ENCODE measurements at places on chromosomes 2 and 18. TPM values are rescaled to one million over a fixed set of nuclear protein-coding genes. Genes with fewer than 3 reads are reported as not detected.

GRCh38 chr2:127857265-127857808, 618 bp downstream of the POLR2D start:
- no peak for DNase-seq

DNA sequence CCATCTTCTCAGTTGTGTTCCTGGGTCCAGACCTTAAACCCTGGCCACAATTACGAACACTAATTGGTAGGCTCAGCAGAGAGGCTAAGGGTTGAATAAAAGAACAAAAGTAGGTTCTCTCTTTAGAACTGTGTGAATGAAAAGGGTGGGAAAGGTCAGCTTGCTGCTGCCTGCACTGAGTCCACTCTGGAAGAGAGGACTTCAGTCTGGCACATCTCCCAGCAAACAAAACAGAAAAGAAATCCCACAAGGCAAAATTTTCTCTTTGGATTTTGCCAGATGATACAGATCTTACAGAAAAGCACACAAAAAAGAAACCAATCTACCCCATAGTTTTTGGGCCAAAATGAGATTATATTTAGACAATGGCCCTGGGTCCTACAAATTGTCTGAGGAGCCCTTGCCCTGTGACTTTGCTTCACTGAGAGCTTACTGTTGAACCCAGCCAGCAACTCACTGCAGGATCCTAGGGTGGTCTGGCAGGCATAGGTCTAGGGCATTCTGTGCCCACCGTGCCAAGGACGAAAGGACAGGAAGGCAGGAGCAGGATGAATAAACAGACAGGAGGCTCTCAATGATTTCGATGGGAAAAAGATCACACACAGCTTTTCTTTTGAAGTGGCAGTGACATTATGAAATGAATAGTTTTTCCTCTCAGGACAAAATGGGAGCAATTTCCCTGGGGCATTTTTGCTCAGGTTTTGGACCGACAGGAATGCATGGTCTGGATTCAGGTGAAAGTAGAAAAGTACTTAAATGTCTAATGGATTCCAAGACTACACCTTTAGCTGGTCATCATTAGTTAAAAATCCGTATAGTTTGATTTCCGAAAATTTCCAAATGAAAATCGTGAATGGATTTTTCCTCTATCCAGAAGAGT, 68.4 kb upstream of the STAM2 start:
- no peak for DNase-seq

DNA sequence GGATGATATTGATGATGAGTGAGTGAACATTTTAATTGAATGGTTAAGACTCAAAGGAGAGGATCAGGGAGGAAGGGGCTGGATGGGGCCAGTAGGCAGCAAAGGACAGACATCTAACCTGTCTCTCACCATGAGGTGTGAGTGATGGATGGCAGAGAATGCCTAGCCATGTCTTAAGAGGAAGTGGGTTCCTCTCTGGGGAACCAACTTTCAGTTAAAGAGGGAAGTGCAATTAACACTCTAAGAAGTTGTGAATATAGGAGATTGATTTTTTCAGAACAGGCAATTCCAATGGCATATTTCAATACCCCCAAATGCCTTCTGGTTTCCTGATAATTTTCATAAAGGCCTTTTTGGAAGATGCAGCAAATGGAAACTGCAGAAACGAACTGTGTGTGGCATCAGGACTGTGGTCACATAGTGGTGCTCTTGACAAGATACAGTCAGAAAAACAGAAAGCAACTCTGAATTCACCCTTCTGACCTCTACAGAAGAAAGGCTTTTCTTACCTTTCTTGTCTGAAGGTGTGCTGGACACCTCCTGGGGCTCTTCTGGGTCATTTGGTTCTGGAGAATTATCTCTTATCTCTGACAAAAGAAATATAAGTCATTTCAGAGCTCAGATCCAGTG, 10.2 kb downstream of the SP110 start:
- DNase-seq = no peak

- DNase-seq = no peak
Measured at GRCh38 chr2:201361078-201361733, 4.1 kb upstream of the FLACC1 start.

DNA sequence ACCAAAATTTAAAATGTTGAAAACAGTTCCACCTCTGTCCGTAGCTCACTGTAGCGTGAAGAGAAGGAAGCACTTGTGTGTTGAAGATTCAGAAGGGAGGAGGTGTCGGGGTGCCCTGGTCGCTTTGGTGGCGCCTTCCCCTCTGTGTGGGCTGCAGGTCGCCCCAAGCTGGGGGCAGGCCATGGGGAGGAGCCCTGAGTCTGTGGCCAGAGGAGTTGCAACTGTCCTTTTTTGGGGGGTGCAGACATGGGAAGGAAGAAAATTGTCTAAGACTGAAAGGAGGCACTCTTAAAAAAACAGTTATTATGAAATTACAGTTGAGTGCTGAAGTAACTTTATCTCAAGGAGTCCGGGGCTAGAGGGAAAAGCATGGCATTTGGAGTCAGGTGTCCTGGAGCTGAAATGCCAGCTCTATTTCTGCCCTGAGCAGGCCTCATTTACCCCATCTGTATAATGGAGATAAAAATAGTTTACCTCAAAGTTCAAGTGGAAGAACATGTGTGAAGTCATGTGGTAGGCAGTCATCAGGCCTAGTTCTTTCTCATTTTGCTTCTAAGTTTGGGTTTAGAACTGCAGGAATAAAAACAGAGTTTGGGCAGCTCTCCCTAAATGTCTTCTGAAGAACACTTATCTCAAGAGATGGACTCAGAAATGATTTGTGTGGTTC, 82.1 kb downstream of the RNF144A start:
- DNase-seq = no peak

DNA sequence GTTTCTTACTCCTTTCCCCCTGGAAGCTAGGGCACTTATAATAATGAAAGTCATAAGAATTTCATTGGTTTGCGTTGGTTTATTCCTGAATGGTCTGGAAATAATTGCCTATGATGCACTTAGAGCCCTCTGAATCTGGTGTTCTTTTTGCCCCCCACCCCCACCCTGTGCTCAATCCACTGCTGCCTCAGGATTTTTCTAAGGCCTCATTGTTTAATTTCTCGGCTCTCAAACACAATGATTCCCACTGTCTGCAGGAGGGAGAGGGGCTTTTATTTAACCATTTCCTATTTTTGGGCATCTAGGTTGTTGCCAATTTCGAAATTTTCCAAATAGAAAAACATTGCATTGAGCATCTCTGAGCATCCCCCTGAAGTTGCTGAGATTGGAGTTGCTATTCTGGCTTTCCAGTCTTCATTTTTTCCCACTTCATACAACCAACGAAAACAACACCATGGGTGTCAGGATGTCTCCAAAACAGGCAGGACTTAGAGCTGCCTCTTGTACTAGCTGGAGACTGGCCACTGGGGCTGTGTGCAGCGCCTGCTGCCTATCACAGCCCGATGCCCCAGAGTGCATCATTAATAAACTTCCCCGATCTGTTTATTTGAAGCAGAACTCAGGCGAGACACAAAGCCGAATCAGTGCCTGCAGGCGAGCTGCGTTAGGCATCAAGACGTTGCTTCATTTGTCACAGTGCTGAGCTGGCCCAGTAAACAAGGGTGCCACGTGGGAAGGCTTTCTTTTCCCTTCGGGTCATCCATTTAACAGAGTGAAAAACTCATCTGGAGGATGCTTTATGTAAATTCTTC, 1.8 kb upstream of the PCARE start:
- DNase-seq = no peak

DNA sequence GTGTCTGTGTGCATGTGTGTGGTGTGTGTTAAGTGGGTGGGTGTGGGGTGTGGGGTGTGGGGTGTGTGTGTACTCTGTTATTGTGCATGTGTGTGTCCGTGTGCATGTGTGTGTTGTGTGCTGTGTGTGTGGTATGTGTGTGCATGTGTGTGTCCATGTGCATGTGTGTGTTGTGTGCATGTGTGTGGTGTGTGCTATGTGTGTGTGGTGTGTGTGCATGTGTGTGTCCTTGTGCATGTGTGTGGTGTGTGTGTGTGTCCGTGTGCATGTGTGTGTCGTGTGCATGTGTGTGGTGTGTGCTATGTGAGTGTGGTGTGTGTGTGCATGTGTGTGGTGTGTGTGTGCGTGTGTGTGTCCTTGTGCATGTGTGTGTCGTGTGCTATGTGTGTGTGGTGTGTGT, 6.9 kb upstream of the OTOS start:
- no peak for DNase-seq

ACTG2 gene
- polyA plus RNA-seq = not detected

MORN2 gene
- polyA plus RNA-seq = 25.8 TPM

VWC2L gene
- not detected for polyA plus RNA-seq

SIX3 gene
- not detected for polyA plus RNA-seq

RAD51AP2 gene
- not detected for polyA plus RNA-seq

SALL3 gene
- not detected for polyA plus RNA-seq

All from K562 (cell line).